ENCODE measurements at places on chromosomes 4 and X.

DNA sequence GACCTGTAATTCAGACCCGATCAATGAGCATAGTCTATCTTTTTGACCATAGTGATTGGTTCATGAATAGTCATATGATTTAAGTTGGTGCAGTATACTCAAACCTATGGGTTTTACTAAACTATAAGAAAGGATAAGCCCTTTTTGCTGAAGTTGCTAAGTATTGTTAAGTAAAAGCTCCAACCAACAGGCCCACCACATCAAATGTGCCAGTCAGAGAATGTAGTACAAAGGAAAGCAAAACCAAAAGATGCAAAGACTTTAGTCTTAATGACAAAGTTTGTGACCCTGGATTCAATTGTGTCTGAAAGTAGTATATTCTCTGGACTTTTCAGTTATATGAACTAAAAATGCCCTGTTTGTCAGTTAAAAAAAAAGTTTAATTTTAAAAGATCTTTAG is 208.1 kb upstream of the TET2 start:
- no peak for DNase-seq

DNA sequence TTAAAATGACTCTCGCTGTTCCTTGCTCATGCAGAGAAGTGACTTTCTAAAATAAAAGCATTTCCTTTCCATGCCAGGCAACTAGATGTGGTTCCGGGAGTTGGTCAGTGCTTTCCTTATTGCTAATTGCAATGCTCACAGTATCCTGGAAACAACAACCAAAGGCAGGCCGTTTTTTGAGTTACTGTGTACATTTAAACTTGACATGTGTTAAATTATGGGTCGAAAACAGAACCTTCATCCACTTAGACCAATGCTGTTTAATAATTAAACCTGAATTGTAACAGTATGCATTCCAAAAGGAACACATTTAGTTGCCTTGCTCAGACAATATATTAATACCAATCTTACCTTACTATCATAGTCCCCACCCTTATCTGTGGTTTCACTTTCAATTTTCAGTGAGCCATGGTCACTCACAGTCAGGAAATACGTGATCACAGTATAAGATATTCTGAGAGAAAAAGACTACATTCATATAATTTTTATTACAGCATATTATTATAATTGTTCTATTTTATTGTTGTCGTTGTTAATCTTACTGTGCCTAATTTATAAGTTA is 102.6 kb downstream of the HS6ST2 start:
- no peak for DNase-seq

GRCh38 chr4:1826531-1827350 is 29.2 kb downstream of the LETM1 start:
- peak; percentile 32 for DNase-seq

GRCh38 chrX:48835524-48836329 is at the start of gene PCSK1N:
Gene PCSK1N, minus strand, starts transcription at chrX:48835610. Its CDS starts 78 bp downstream, at chrX:48835532.
- no peak for DNase-seq

- no peak for DNase-seq
These were observed 96.8 kb downstream of the PJA1 start for GRCh38 chrX:69068301-69069085.

DNA sequence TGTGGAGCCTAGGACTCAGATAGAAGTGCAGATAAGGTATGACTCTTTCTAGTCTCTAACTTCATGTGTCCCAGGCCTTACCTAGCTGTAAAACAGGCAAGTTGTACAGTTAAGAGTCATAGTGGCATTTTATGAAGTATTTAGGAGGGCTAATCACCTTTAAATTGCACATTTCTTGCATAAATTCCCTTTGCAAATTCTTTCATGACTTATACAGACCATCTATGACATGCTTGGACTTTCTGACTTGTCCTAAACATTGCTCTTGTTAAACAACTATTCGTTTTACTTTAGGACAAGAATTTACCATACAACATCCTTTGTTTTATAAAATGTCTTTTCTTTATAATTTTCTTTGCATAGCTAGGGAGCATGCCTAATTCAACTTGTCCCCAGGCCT is 7.8 kb upstream of the RRAGB start:
- no peak for DNase-seq

DNA sequence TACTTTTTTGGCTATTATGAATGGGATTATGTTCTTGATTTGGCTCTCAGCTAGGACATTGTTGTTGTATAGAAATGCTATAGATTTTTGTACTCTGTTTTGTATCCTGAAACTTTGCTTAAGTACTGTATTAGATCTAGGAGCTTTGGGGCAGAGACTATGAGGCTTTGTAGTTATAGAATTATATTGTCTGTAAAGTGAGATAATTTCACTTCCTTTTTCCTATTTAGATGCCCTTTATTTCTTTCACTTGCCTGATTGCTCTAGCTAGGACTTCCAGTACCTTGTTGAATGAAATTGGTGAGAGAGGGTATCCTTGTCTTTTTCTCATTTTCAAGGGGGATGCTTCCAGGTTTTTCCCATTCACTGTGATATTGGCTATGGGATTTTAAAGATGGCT is 28.1 kb downstream of the ADAM29 start:
- DNase-seq = no peak

- DNase-seq = no peak
These were observed 95.3 kb downstream of the FANCB start for GRCh38 chrX:14777525-14777924.

DNA sequence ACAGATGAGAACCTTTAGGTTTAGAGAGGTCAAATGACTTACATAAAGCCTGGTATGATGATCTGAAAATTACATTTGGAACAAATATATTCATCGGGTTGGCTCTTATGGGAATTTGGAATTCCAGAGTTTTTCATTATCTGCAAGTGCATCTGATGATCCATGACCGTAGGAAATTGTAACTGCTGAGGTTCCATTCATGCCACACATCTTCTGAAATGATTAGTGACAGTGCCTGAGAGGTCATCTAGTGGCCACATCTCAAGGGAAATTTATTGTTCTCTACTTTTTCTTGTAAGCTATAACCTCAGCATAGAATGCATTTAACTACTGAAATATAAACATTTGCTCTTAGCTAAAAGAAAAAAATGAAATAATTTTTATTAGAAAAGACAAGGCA is 105.8 kb upstream of the NWD2 start:
- DNase-seq = no peak

GRCh38 chrX:69493193-69493592 is 10.9 kb upstream of the NALF2 start:
- peak; percentile 46 for DNase-seq

- no peak for DNase-seq
These were observed 585.0 kb downstream of the STPG2 start for GRCh38 chr4:97558204-97558778.

- no peak for DNase-seq
These were observed 25.7 kb downstream of the SLC9A7 start for GRCh38 chrX:46733226-46733625.

DNA sequence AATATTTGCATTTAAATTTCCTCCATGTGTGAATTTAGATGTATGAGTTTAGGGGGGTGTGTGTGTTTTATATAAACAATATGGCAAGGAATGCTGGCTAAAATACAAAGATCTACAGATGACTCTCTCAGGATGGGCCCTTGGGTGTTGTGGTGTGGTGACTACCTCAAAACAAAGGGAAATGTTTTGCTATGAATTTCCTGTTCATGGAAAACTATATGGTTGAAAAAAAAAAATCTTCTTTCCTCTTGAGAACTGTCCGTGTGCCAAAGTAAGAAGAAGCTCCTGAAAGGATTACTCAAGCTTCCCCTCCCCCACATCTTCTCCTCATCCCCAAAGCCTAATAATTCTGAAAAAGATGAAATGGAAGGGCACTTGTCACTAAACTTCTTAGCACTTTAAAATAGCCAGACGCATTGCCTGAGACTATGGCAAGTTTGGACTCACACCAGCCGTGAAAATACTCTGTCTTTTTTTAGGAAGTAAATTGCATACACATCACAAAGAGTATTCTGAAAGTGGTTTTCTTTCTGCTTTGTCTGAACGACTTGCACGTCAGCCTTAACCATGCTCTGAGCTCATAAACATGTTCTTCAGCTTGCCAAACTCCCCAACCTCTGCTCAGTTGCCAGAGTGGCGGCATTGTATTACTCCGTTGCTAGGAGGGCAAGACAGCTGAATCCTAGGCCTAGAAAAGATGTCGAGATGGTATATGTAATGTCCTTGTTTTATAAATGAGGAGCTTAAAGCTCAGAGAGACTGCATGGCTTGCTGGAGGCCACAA is 250.4 kb upstream of the JADE1 start:
- DNase-seq = no peak

GRCh38 chr4:138961129-138961528 is 54.5 kb upstream of the NOCT start:
- DNase-seq = no peak

GRCh38 chrX:131910586-131910985 is 112.5 kb upstream of the STK26 start:
- no peak for DNase-seq

DNA sequence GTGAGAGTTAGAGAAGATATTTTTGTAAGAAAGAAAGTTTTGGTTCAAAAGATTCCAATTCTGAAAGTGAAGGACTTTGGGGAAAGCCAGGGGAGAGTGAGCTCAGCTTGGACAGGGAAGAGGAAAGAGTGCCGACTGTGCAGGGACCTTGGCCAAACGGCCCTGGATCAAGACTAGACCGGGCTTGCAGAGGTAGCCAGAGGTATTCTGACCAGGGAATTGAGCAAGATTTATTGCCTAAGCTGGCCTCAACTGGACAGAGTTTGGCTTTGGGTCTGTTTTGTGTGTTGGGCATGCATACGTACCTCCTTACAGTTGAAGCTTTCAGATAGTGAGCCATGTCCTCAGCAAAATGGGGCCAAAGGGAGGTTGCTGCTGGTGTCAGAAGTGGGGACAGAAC is 11.6 kb downstream of the PLAC1 start:
- peak; percentile 60 for DNase-seq

GRCh38 chrX:15269618-15270521 is at the start of gene ASB9:
Gene ASB9, minus strand, starts transcription at chrX:15270083. Its CDS starts 209 bp downstream, at chrX:15269874.
- peak; percentile 51 for DNase-seq

- no peak for DNase-seq
These were observed 5.0 kb downstream of the DCAF8L1 start for GRCh38 chrX:27976284-27976683.

- DNase-seq = no peak
These were observed 42.5 kb upstream of the UNC5C start for GRCh38 chr4:95591278-95591677.

- no peak for DNase-seq
These were observed 133.8 kb downstream of the SPRY1 start for GRCh38 chr4:123530357-123530756.

GRCh38 chr4:25060241-25060962 is 29.7 kb upstream of the LGI2 start:
- DNase-seq = no peak

GRCh38 chrX:35150052-35150451 is 207.5 kb downstream of the FAM47B start:
- no peak for DNase-seq

GRCh38 chrX:46694549-46694948 is 64.4 kb downstream of the SLC9A7 start:
- DNase-seq = no peak

GRCh38 chrX:115968436-115969252 is 201.9 kb upstream of the AGTR2 start:
- DNase-seq = peak; percentile 63

GRCh38 chr4:119493886-119494285 is 134.7 kb downstream of the PDE5A start:
- no peak for DNase-seq

- DNase-seq = no peak
These were observed 29.8 kb downstream of the SAGE1 start for GRCh38 chrX:135923353-135923752.

DNA sequence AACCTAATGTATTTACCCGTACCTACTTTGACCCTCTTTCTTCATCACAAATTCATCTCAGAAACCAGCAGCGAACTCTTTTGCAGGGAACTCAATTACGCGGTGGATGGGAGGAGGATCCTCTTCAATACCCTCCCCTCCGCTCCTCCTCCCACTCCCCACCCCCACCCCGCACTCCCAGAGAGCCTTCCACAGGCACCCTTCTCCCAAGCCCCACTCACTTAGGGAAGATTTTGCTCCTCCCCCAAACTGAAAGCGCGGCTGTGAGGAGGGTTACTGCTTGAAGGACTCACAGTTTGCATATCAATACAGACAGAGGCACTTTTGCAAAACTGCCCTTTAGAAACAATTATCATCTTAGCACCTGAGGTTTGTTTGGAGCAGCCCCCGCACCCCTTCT is 960 bp upstream of the IL1RAPL1 start:
- peak; percentile 43 for DNase-seq

GRCh38 chr4:55445921-55446577 is 50.3 kb downstream of the TMEM165 start:
- DNase-seq = no peak

DNA sequence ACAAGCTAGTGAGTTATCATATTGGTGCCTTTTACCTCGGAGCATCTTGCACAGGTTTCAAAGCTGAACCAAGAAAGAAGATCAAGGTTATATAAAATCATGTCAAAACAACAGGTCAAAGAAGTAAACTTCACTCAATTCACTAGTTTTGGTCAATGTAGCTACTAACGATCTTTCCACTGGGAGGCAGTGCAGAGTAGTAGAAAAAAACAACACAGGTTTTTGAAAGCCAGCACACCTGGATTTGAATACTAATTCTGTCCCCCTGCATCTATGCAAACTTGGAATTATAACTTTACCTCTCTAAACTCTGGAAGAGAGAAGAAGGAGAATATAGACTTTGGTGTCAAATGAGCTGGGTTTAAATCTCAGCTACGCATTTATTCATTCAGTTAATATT is 266.1 kb downstream of the GRIA3 start:
- DNase-seq = no peak

DNA sequence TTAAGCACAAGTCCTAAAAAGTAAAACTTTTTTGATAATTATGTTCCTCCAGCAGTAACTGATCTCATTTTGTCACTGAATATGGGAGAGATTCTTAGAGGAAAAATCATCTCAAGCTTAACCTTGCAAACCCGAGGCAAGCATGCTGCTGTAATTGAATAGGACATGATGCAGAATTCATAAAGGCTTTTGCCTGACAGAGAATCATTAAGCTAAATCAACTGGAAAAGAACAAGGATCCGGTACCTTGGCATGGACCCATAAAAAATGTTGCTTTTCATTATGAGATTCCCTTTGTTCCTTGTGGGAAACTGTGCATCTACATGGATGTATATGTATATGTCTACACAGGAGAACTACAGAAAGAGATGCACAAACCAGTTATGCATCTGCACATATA is 149.1 kb downstream of the PAPSS1 start:
- DNase-seq = no peak

- DNase-seq = peak; percentile 68
These were observed 441.9 kb downstream of the INPP4B start for GRCh38 chr4:142404191-142404611.

DNA sequence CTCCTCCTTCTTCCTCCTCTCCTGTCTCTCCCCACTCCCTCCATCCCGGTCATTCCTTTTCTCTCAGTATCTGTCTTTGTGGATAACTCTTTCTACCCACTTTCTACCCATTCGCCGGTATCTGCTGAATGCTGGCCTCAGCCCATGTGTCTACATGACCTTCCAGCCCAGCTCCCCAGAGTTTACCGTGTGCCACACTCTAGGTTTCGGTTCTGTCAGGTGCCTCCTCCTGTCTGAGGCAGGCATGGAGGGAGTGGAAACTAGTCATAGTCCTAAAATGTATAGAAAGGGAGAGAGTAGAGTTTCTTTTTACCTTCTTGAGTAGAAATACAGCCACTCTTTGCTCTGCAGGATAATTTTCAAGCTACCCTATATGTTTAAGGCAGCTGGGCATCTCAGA is 33.5 kb upstream of the SCRG1 start:
- DNase-seq = no peak

All from right forelimb (tissue), 1 donor.